Ecto neural progenitor cell (in vitro differentiated cells): ENCODE measurements at places on chromosomes 3 and 15.
A peak's percentile ranks its signal among the peaks of the same experiment; 100 is the strongest.

DNA sequence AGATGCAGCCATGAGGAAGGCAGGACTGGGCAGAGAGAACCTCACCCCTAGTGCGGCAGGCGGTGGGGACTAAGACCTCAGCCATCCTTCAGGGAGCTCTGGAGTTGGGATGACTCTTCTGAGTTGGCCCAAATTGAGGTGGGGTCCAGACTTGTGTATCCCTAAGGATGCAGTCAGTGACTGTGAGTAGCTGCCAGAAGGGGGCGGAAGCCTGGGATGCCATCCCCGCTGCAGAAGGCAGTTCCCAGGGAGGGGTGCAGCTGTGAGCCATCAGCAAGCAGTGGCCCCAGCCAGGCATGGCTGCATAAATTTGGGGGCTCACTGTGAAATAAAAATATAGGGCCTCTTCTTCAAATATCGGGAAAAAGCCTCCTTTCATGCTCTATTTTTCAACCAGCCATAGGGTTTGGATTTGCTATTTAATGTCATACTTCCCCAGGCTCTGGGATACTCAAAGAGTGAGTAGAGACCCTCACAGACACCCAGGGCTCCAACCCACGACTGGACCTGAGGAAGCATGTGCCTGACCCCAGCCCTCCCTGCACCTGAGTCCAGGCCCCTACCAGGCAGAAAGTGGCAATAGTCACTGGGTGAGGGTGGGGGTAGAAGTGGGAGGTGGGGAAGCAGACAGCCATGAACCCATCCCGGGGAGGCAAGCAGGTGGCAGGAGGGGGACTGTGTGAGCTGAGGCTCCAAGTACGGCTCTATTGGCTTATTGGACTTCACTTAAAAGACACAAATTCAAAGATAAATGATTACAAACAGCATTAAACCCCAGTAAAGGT is 30.5 kb downstream of the GRK7 start:
- no peak for DNase-seq

DNA sequence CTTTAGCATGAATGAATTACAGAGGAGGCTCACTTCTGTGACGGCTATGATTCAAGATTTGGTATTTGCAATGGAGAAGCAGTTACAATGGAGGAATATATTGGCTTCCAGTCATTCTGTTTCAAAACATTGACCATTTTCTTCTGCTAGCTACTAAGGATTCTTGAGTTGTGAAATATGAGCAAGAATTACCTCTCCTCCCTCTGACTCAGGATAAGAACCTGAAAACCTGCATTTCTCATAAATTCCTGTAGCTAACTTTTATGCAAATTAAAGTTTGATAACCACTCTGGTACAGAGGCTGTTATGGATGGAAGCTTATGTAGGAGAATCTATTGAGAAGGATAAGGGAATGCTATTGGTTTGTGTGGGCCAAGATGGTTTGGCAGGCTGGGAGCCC is 84.1 kb upstream of the MYRIP start:
- DNase-seq: no peak

DNA sequence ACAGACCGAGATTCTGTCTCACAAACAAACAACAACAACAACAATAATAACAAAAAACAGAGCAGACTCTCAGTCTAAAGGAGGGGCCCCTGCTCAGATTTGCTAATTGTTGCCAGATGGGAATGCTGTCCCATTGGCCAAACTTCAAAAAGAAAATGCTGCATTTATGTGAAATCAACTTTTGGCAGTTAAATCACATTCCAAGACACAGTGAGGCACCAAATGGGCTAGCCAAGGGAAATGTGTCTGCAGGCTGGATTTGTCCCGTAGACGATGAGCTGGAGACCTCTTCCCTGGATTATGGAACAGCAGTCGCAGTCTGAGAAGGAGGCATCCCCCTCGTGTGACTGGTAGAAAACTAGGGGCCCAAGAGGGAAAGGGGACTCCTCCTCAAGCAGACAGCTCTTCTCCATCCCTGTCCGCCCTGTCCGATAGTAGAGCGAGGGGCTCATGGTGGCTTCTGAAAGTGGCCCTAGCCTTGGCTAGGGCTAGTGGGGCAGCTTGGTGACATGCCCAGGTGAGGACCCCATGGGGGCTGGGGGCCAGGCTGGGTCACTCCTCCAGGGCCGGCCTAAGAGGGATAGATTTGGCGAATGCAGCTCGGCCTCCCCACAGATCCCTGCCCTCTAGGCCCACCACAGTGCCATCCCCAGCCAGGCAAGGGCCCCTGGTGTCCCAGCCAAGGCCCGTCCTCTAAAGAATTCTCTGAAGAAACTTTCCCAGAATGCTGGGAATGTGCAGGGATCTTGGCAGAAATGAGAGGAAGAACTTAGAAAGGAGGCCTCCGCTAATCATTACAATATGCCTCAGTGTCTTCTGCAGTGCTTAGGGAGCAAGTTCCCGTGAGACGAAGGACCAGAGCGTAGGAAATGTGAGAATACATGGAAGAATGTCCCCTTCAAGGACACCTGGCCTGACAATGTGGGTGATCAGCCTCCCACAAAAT is 2.0 kb downstream of the SLC22A14 start:
- no peak for DNase-seq

GRCh38 chr3:20810555-20810954 is 624.5 kb upstream of the SGO1 start:
- no peak for DNase-seq

- no peak for DNase-seq
These were observed 71.4 kb upstream of the ROPN1 start for GRCh38 chr3:124063197-124063909.

- no peak for DNase-seq
These were observed 163.4 kb downstream of the ALDH1A2 start for GRCh38 chr15:57902155-57902554.

DNA sequence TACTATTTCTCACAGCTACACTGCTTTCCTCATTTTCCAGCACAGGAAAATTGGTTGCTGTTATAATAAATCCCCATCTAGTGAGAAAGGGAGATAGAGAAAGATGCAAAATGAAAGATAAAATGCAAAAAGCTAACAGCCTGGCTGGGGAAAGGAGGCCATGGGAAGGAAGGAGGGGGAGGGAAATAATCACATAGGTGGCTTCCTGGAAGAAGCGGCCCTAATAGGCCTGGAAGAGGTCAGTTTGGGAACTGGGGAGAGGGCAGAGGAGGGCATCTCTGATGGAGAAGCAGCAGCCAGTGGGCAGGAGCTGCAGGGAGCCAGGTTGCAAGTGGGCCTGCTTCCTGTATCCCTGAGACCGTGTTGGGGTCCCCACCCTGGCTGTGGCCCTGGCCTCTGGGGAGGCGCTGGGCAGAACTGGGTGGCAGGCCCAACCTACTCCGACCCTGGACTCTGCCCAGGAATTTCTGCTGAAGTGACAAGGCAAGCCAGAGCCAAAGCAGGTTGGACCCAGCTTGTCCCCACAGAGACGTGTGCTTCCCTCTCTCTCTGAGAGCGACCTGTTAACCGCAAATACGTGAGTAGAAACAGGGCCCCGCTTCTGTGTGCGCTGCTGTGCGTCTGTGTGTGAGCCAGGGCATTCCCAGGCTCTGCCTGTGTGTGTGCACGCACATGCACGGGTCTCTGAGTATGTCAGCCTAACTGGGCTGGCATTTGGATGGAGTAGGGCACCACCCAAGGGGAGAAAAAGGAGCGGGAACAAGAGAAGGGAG is 1.9 kb downstream of the SLC28A1 start:
- DNase-seq: no peak

- DNase-seq: no peak
These were observed 340.9 kb downstream of the GRM7 start for GRCh38 chr3:7201784-7202183.

DNA sequence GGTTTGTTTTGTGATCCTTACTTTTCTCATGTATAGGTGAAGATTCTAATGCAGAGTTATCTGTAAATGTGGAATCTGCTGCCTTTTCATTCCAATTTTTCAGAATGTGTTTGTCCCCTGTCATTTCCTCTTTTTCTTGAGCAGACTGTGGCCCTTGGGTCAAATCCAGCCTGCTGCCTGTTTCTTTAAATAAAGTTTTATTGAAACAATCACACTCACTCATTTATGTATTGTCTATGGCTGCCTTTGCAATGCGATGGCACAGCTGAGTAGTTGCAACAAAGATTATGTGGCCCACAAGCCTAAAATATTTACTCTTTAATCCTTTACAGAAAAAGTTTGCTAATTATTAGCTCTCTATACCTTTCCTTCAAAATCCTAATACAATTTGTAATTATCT is 116.3 kb upstream of the NPHP3 start:
- no peak for DNase-seq

DNA sequence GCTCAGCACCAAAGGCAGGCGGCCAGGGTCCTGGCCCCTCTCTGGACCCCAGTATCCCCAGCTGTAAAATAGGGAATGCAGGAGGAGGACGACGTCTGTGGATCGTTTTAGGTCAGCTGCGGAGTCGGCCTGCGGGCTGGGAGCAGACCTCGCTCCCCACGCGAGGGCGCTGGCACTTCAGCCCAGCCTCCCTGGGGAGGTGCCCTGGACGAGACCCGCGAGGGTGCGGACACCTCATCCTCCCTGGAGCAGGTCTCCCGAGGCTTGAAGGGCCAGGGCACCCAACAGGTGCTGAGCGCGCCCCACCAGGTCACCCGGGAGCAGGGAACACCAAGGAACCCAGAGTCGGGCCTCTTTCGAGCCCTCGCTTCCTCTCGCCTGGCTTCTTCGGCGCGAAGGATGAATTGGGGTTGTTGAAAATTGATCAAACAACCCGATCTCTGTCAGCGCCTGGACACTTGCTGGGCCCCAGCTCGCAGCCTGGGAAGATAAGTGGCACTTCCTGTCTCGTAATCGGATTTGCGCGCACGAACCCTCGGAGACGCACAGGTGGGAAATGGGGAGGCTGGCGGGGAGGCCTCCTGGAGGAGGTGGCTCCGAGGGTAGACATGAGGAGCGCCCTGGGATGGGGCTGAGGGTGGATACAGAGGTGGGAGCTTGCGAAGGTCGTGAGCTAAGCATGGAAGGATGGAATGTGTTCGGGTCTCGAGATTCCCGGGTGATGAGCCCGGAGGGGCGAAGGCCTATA is 588 bp upstream of the VIPR1 start:
- DNase-seq: peak; percentile 77

DNA sequence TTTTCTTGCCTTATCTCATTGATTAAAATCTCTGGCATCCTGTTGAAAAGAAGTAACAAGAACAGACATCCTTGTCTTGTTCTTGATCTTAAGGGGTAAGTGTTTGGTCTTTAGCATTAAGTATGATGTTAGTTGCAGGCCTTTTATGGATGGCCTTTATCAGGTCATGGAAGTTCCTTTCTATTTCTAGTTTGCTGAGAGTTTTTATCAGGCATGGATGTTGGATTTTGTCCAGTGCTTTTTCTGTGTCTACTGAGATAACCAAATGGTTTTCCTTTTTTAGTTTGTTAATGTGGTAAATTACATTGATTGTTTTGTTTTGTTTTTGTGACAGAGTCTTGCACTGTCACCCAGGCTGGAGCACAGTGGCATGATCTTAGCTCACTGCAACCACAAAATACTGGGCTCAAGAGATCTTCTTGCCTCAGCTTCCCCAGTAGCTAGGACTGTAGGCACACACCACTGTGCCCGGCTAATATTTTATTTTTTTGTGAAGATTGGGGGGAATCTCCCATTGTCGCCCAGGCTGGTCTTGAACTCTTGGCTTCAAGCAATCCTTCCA is 26.3 kb downstream of the MRAS start:
- DNase-seq: no peak

DNA sequence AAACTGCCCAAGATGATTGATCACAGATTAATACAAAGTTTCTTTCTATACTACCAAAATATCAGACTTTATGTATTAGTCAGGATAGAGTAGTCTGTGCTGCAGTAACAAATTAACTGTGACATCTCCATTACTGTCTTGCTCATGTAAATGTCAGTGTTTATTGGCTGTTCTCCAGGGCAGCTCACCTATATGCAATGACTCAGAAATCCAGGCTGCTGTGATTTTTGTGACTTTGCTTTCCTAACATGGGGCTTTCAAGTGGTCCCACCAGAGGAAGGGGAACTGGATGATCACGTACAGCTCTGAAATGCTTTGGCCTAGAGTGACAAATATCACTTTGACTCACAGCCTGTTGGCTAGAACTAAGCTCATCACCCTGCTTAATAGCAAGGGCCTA is 12.9 kb downstream of the PLS1 start:
- DNase-seq: no peak

DNA sequence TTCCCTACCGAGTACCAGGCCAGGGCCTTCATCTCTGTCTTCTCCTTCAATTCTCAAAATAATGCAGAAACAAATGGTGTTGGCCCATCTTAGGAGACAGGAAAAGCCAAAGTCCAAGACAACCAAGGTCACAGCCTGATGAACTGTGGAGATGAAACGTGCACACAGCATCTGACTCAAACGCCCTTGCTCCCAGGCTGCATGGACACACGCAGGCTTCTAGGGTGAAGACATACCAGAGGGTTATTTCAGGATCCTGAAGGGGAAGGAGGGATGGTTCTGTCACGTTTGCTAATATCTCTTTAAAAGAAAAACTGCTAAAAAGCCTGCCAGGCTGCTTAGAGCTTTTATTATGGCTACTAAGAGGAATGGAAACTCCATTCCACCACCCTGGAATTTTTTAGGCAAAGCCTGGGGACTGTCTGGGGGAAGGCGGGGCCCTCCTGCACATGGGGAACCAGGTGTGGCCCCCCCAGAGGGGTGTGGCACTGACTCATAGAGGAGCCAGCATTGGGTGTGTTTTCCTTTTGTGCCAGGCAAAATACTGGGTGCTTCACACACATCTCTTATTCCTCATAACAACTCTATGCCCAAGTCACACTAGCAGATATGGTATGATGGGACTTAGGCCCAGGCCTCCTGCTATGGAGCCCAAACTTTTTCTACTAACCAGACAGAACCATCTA is 62.9 kb downstream of the UMPS start:
- no peak for DNase-seq

- DNase-seq: peak; percentile 54
These were observed 12.5 kb downstream of the GASK1A start for GRCh38 chr3:42991341-42992315.

DNA sequence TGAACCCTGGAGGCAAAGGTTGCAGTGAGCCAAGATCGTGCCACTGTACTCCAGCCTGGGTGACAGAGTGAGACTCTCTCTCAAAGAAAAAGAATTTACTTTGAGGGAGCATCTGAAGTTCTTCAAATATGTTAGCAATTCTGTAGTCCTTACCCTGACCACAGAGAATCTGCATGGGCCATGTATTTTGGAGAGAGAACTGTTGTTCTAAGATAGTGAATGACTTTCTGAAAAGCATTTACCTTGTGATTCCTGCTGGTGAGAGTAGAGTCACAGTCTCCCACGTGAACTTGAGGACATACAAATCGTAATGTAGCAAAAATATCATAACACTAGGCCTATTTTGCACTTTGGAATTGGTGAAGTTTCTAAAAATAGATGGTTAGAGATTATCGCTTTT is 3.9 kb downstream of the BRK1 start:
- DNase-seq: no peak

DNA sequence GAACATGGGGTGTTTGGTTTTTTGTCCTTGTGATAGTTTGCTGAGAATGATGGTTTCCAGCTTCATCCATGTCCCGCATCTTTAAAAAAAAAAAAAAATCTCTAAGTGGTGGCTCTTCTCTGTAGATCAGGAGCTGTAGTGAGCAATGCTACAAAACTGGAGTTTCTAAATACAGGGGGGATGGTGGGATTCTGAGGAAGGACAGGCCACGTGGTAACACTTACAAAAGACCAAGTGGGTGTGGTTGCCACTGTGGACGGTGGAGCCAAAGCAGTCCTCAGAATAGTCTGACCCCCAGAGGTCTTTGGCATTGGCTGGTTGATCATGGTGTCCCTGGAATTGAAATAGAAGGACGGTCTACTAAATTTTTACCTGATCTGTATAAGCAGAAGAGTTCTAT is 7.7 kb downstream of the CCRL2 start:
- DNase-seq: no peak
